ENCODE measurements at places on chromosomes 16 and 17.
A peak's percentile ranks its signal among the peaks of the same experiment; 100 is the strongest.

- DNase-seq: no peak
- H3K4me3 ChIP-seq: no peak overlapping the region
- H3K27ac ChIP-seq: no peak overlapping the region
- no peaks in the 10 kb centered on the region for H3K36me3 ChIP-seq
Observed at GRCh38 chr16:81167851-81168250, 70.6 kb upstream of the BCO1 start.

GRCh38 chr16:11320170-11320569 is 25.1 kb upstream of the RMI2 start:
- H3K4me3 ChIP-seq: no peak overlapping the region
- no peaks in the 10 kb centered on the region for H3K27me3 ChIP-seq
- DNase-seq: no peak

DNA sequence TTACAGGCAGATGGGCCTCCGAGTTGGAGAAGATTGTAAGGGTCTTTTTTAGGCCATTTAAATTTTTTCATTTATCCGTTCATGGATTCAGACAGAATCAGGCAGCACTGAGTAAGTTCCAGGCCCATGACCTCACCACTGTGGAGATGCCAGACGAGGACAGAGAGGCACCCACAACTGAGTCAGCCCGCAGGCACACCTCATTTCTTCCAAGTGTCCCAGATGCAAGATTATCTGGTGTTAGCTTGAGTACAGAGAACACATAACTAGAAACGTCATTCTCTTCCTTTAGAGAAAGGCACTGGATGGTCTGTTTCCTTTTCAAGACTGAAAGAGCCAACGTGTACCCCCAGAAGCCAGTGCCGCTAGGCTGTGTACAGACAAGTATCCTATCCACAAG is 16.9 kb downstream of the CLEC16A start:
- no peaks in the 10 kb centered on the region for H3K27me3 ChIP-seq
- peaks cover 24% of the 10 kb centered on the region for H3K4me1 ChIP-seq
- peaks cover 24% of the 10 kb centered on the region for H3K36me3 ChIP-seq
- no peak overlapping the region for H3K4me3 ChIP-seq
- no peak for DNase-seq

- H3K4me3 ChIP-seq: no peak overlapping the region
- peak overlapping the region; percentile 45 for H3K27ac ChIP-seq
- peaks cover 30% of the 10 kb centered on the region for H3K4me1 ChIP-seq
- DNase-seq: no peak
- no peaks in the 10 kb centered on the region for H3K36me3 ChIP-seq
Observed at GRCh38 chr17:68564415-68565111, 36.6 kb downstream of the FAM20A start.

DNA sequence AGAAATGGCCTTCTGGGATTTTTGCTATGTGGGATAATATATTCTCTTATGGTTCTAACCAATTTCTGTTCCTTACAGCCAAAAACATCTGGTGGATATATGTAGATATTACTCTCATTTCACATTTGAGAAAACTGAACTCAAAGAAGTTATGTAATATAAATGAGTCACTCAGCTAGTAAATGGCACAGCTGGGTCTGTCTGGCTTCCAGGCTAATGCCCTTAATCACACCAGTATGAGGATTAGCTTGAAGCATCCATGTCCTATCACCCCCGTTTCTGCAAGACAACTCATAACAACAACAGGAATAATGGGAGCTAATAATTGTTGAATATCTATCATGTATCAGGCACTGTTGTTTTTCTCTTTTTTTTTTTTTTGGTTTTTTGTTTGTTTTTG is 34.4 kb upstream of the USP7 start:
- H3K4me1 ChIP-seq: peaks cover 5% of the 10 kb centered on the region
- H3K27me3 ChIP-seq: no peaks in the 10 kb centered on the region
- H3K27ac ChIP-seq: no peak overlapping the region
- no peak for DNase-seq

DNA sequence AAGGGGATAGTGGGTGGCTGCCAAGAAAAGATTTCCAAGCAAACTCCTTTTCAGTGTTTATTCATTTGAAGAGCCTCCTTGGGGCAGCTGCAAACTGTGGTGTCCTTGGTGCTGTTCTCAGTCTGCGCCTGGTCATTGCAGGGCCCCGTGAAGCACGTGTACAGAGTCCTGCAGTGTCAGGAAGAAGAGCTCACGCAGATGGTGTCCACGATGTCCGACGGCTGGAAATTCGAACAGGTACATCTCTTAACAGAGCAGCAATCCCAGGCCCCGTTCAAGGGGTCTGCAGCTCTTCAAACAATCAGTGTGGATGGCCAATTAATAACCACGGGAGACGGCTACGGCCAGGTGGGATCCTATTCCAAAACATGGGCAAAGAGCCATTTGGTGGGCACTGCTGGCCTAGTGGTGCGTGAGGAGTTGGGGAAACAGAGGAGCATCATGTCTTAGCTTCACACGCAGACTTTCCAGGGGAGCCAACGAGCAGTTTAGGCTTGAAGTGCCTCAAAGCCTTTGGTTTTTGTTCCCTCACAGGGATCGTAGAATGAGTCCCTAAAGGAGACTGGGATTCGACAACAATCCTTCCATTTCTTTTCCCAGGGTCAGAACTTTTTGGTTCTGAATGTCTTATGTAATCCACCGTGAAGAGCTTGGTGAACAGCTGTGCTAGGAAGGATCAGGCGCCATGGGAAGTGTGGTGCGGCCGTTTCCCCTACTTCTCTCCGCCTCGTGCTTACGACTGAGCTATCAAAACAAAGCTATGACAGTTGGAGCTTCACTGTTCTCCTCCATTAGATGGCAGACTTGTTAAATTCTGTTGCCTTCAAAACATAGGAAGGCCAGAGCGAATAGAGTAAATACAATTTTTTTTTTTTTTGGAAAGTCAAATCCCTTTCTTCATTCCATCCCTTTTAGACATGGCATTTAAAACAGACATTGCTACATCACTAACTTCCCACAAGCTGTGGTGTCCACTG is 12.6 kb downstream of the KCTD2 start:
- H3K4me3 ChIP-seq: no peak overlapping the region
- peaks cover 7% of the 10 kb centered on the region for H3K4me1 ChIP-seq
- H3K36me3 ChIP-seq: peaks cover 74% of the 10 kb centered on the region
- H3K27ac ChIP-seq: peak overlapping the region; percentile 26
- H3K27me3 ChIP-seq: no peaks in the 10 kb centered on the region
- DNase-seq: no peak

GRCh38 chr16:70651524-70651923 is 5.2 kb downstream of the IL34 start:
- H3K36me3 ChIP-seq: peaks cover 8% of the 10 kb centered on the region
- H3K4me3 ChIP-seq: no peak overlapping the region
- H3K27me3 ChIP-seq: no peaks in the 10 kb centered on the region
- H3K27ac ChIP-seq: no peak overlapping the region

- no peak for DNase-seq
- no peaks in the 10 kb centered on the region for H3K4me1 ChIP-seq
- H3K27ac ChIP-seq: no peak overlapping the region
- no peak overlapping the region for H3K4me3 ChIP-seq
Observed at GRCh38 chr16:19366391-19366790, 51.3 kb upstream of the TMC5 start.

DNA sequence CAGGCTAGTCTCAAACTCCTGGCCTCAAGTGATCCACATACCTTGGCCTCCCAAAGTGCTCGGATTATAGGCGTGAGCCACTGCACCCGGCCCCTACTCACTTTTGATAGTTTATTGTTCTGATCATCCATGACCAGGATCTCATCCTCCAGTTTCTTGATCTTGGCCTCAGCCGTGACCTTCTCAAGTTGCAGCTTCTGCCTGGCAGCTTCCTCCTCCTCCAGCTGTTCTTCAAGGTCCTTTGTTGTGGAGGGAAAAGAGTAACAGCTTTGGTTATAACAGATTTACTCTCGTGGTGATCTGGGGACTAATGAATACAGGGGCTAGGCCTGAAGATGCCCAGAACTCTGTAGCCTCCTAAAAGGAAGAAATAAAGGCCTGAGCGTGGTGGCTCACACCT is 89.9 kb downstream of the NDE1 start:
- H3K4me1 ChIP-seq: no peaks in the 10 kb centered on the region
- H3K27ac ChIP-seq: no peak overlapping the region
- no peak for DNase-seq

DNA sequence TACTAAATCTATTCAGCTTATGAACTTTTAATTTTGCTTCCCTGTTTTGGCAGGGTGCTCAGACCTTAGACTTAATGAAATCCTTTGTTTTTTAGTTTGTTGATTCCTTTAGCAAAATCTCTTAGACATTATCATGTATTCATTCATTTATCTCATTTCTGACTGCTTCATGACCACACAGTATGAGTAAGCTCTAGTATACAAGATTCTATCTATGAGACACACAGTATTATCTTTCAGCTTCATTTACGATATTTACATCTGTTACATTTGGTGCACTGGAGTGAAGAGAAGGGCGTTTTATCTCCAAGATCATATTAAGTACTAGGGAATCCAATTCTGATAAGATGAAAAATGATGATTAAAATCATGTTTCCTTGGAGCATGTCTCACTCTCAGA is 448.1 kb upstream of the CA10 start:
- H3K4me3 ChIP-seq: no peak overlapping the region
- no peaks in the 10 kb centered on the region for H3K36me3 ChIP-seq
- DNase-seq: no peak
- H3K27me3 ChIP-seq: no peaks in the 10 kb centered on the region
- H3K27ac ChIP-seq: no peak overlapping the region
